ENCODE measurements at places on chromosomes 16 and 17.

- no peak for DNase-seq
Measured at GRCh38 chr17:39063681-39064069, 87.8 kb downstream of the PLXDC1 start.

DNA sequence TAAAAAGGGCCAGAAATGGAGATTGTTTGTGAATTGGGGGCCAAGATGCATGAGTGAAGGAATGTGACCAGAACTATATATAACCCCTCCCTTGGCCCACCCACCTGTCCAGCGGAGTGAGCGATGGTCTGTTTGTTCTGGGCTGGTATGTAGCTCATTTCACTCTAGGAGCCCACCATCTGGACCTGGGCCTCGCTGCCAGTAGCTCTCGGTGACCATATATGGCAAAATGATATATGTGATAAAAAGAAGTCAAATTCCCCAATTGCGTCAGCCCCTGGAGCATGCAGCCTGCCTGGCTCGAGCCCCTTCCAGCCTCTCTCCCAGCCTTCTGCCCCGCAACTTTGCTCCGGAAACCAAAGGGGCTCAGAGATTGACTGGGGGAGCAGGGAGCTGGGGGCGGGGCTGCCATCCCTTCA is 47.3 kb downstream of the CCDC42 start:
- DNase-seq: peak; percentile 77

- DNase-seq: no peak
Measured at GRCh38 chr17:36507266-36507665, 20.8 kb downstream of the ZNHIT3 start.

GRCh38 chr16:29148867-29149272 is 164.0 kb downstream of the LAT start:
- no peak for DNase-seq

DNA sequence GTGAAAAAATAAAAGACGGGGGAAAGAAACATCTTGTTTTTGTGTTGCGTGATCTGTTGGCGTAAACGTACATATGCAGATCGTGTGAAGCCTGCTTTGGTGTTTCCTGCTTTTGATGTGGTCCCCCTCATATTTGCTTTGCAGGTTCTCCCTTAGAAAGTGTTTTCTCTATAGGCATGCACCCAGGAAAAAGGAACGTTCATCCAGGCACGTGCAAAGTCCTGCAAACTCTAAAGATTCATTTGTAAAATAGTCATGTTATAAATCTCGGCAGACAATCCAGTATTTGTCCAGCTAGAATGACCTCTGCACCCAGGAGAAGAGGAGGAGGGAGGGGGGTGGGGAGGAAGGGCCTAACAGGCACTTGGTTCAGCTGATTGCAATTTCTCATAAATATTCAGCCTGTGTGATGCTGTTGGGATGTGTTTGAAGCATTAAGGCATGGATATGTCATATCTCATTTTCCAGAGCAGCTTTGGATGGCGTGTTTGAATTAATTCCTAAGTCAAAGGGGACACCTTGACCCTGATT is 40.3 kb upstream of the DDX52 start:
- DNase-seq: no peak

DNA sequence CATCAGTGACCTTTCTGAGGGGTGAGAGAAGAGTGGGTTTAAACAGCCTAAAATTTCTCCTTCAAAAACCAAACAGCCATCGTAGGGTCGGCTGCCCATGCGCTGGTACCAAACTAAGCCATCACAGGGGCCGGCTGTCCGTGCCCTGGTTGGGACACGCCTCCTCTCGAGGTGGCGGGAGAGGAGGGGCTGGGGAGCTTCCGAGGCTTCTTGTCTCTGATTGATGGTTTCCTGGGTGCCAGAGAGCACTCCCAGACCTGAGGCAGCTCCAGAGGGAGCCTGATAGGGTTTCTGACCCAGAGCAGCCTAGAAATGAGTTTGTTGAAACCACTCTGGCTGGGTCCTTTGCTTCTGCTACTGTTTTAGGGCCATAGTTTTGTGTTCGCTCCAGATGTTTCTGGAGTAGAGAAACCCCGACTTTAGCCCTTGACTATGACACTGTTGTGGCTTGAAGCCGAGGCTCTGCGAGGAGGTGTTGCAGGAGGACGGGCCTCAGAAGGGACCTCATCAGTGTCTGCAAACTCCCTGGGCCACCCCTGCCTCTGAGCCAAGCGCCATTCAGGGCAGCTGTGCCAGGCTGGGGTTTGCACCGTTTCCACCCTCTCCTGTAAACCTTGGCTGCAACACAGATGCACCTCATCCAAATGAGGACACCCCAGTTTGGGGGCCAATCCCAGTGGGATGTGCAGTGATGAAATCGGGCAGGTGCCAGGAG is 6.2 kb downstream of the ZNF276 start:
- DNase-seq: no peak

- DNase-seq: no peak
Measured at GRCh38 chr17:2708585-2709182, 2.9 kb downstream of the CLUH start.

- no peak for DNase-seq
Measured at GRCh38 chr17:67974598-67975066, 21.6 kb downstream of the C17orf58 start.

- DNase-seq: no peak
Measured at GRCh38 chr16:48091117-48091516, 64.7 kb downstream of the ABCC12 start.

- DNase-seq: no peak
Measured at GRCh38 chr17:48551214-48551555, 6.3 kb upstream of the HOXB2 start.

- DNase-seq: no peak
Measured at GRCh38 chr17:57344261-57344660, 87.9 kb downstream of the MSI2 start.

DNA sequence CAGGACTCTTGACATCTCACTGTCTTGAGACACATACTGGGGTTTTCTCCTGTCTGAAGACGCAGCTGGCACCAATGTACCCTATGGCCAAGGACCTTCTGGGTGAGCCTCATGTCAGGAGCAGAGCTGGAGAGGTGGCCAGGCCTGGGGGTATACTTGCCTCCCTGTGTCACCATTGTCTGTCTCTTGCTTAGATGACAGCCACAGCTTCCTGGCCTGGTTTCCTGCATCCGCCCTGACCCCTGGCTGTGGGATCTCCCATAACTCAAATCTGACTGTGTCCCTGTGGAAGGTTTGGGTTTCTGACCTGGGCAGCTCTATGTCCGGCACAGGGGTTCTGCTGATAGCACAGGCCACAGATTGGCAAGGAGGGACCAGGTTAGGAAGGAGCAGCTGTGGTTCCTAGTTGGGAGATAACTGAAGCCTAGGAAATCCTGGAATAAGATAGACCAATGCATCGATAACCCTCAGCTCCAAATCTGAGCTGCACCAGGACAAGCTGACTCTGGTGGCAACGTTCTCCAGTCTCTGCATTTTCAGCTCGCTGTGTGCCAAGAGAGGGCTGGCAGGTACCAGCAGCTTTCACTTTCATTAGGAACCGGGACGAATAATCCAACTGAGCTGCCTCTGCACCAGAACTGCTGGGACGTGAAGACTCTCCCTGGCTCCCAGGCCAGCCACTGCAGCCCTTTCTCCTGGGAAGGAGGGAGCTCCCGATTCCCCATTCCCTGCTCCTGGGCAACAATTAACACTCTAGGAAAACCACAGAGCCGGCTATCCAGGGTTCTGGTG is 5.0 kb downstream of the DEXI start:
- DNase-seq: no peak

GRCh38 chr16:10536814-10537389 is 43.5 kb downstream of the EMP2 start:
- DNase-seq: no peak

DNA sequence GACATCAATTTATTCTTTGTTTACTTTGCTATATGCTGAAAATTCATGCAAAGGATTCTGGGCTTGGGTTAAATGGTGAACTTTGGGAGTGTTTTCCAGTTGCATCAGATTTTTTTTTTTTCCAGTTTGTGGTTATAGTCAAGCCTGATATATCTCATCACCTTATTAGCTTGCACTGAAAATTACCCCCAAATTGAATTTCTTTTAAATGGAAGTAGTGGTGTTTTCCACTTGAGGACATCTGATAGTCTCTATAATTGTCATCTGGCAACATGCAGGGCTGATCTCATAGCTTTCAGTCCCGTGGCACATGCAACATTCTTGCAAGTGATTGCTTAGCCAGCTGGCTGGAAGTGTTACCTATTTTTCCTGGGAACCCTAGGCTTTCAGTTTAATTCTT is 4.7 kb upstream of the KRTAP3-1 start:
- DNase-seq: peak; percentile 83

GRCh38 chr17:3730881-3731429 is 7.3 kb downstream of the HASPIN start:
- DNase-seq: peak; percentile 63

- no peak for DNase-seq
Measured at GRCh38 chr17:29948448-29949215, 7.2 kb downstream of the EFCAB5 start.

DNA sequence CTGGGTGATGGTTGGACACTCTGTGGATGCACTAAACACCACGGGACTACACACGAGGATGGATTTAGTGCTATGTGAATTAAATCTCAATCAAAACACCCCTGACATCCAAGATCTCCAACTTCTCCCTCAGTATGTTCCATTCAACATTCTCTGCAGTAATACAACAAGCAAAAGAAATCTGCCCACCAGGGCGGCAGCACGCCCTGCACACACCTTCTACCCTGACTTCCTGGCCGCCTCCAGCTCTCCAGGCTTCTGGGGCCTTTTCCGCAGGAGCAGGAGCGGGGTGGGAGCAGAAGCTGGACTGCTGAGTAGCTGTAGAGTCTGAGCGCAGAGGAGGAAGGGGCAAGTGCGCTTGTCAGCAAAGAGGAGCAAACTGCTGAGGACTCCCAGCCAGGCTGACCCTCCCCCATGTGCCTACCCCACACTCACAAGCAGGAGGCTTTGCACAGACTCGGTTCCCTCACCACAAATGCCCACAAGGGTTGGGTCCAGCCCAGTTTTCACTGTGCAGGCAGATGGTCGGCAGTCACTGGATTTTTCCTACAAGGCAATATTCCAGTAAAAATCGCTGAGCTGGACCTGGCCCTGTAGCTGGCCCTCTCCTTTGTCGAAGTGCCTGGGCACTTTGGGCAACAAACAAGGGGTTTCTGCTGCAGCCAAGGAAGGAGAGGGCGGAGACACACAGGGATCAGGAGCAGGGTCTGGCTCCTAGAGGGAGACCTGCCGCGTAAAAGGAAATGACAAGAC is 22.8 kb downstream of the ZDHHC7 start:
- DNase-seq: no peak

DNA sequence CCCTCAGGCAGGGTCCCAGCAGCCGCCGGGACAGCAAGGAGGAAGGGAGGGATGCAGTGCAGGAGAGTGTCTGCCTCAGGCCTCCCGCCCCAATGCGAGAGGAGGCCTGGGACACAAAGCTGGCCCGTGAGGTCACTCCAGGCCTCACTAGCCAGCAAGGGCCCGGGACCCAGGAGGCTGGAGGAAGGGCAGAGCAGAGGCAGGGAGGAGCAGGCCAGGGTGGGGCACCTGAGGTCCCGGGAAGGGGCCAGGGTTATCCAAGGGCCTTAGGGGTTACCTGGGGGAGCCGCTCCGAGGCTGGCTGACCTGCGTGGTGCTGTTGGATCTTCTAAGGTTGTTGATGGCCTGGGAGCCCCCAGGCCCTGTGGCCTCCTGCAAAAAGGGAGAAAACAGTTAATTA is 14.1 kb downstream of the CEP131 start:
- no peak for DNase-seq

DNA sequence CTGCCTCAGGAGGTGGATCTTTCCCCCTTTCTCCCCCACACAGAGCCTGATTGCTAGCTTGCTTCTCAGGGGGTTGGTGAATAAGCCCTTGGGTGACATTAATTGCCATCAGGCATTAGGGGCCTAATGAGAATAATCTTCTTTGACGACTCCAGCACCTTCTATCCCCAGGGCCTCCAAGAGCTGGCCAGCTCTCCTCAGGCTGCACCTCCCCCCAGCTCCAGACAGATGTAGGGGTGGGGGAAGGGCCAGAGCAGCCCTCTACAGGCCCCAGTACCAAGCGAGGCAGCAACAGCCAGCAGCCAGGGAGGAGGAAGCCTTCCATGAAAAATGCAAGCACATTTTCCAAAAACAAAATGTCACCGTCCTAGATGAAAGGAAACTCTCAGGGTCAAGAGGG is 1.4 kb upstream of the TMEM132E start:
- no peak for DNase-seq

DNA sequence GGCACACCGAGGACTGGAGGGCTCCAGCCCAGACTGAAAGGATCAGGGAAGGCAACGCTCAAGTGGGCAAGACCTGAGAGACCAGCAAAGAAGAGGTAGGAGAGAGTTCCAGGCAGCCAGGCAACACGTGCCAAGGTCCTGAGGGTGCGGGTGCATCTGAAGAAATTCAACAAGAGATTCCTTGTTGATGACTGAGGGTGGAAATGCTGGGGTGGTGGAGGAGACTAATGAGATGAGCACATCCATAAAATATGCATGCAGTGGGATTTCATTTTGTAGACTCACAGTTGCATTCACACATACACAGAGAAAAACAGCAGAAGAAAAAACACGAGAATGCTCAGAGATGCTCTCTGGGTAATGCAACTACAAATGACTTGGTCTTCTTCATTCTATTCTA is 154.8 kb upstream of the FOXF1 start:
- DNase-seq: peak; percentile 93

DNA sequence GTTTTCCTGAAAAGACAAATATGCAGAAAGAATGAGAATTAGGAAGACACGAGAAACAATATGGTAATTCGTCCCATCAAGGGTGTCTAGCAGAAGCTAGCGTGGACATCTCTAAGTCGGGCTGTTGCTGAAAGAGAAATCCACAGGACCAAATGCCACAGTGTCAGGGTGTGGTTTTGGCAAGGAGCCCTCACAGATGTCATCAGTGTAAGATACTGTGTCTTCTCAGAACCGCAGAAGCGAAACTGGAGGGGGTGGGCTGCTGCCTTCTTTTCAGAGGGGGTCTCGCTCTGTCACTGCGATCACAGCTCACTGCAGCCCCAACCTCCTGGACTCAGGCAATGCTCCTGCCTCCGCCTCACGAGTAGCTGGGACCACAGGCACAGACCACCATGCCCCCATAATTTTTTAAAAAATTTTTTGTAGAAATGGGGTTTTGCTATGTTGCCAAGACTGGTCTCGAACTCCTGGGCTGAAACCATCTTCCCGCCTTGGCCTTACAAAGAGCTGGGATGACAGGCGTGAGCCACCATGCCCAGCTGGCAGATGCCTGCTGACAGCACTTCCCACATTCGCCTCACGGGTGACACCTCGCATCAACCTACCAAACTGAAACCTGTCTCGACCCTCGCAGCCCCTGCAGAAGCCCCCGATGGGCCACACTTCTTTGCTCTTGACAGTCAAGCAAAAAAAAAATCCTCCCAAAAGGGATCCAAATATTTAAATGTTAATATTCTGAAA is 26.2 kb downstream of the TRAP1 start:
- peak; percentile 72 for DNase-seq

GRCh38 chr17:45222014-45222288 is 266 bp downstream of the FMNL1 start:
- DNase-seq: no peak

GRCh38 chr17:10327640-10328039 is 45.2 kb downstream of the MYH13 start:
- peak; percentile 83 for DNase-seq

GRCh38 chr17:74542727-74543383 is 3.1 kb downstream of the CD300C start:
- no peak for DNase-seq

Data from AG10803 (cell line).